ENCODE measurements at places on chromosomes 7 and 10.

DNA sequence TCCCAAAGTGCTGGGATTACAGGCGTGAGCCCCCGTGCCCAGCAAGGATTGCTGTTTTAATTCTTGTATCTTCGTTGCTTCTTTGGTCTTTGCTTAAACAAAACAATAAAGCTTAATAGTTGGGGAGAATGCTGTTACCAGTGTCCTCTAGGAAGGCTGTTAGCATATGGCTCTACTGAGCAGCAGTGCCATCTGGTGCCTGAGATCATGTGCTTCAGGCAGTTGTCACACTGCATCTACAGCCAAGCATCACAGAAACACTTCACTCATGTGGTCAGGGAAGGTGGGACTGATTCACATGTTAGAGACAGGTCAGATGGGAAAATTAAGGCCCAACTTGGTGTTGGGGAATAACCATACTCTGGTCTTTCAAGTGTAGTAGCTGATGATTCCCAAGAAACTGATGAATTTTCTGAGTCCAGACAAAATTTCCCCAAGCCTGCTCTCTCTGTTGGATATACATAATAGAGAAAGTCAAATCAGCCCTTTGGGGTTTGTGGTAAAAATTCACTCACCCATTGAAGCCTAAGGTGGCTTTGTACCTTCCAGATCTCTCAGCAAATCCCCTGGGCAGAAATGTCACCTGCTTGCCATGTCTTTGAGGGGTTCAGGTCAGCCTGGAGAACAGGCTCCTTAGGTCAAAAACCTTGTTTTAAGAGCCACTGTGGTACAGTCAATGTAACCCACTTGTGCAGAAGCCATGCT, 28.4 kb downstream of the UBE2D4 start:
- DNase-seq, result no peak

DNA sequence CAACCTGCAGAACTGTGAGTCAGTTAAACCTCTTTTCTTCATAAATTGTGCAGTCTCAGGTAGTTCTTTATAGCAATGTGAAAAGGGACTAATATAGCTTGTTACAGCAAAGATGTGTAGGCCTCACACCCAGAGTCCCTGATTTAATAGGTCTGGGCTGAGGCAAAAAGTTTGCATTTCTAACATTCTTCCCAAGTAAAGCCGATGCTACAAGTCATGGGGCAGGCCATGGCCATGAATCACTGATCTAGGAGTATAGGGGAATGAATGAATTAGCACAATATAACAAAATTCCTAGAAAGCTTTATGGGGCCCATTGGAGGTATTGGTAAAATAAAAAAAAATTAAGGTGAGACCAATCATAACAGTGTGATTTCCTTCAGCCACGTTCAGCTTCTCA, 11.5 kb upstream of the AASS start:
- DNase-seq, result no peak

- no peak for DNase-seq
These were observed 110.3 kb upstream of the GATA3 start for GRCh38 chr10:7944215-7944480.

GRCh38 chr7:139118805-139119485, 9.4 kb upstream of the ZC3HAV1 start:
- no peak for DNase-seq

GRCh38 chr10:4270116-4270515, 485.1 kb upstream of the KLF6 start:
- no peak for DNase-seq

DNA sequence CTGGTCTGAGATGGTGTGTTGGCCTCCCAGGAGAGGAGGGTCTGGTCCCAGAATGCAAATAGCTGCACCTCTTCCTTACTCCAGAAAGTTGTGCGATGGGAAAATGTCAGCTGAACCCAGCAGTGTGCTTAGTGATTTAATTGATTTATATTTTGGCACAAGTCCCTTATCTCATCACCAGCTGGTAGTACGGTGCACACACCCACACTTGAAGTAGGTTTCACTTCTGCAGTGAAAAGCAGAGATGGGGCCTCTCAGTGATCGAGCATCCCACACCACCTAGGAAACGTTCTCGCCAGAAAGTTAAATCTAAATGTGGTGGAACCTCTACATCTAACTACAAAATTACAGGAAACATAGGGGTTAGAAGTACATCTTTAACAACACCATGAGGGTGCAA, 80.4 kb downstream of the UBE3C start:
- no peak for DNase-seq

- no peak for DNase-seq
These were observed 113.0 kb upstream of the PCDH15 start for GRCh38 chr10:54914049-54914448.

GRCh38 chr7:17487343-17487742, 188.9 kb downstream of the AHR start:
- DNase-seq, result no peak

DNA sequence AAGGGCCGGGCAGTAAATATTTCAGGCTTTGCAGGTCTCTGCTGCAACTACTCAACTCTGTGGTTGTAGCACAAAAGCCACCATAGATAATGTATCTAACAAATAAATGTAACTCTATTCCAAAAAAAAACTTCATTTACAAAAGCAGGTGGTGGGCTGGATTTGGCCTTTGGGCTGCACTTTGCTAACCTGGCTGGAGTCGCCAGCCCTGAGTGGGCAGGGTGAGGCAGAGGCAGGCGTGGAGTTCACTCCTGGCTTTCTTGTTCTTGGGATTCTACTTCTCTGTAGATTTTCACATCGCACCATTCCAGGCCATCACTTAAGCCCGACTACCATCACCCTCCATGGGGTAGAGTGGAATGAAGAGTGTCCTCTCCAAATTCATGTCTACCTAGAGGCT, 367.6 kb upstream of the MGMT start:
- DNase-seq, result no peak

- no peak for DNase-seq
These were observed 80.7 kb upstream of the MAGI2 start for GRCh38 chr7:79534128-79534527.

DNA sequence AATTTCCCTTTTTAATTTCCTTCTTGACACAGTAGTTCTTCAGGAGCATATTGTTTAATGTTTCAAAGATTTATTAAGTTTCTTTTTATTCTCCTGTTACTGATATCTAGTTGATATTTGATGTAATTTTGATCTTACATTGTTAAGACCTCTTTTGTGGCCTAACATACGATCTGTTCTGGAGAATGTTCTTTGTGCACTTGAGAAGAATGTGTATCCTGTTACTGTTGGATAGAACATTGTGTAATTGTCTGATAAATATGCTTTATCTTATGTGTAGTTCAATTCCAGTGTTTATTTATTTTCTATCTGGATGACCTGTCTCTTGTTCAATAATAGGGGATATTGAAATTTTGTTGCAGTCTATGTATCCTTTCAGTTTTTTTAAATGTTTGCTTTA, 106.7 kb downstream of the ITGB1 start:
- no peak for DNase-seq

GRCh38 chr7:28132959-28133870, 47.4 kb downstream of the JAZF1 start:
- DNase-seq, result no peak

DNA sequence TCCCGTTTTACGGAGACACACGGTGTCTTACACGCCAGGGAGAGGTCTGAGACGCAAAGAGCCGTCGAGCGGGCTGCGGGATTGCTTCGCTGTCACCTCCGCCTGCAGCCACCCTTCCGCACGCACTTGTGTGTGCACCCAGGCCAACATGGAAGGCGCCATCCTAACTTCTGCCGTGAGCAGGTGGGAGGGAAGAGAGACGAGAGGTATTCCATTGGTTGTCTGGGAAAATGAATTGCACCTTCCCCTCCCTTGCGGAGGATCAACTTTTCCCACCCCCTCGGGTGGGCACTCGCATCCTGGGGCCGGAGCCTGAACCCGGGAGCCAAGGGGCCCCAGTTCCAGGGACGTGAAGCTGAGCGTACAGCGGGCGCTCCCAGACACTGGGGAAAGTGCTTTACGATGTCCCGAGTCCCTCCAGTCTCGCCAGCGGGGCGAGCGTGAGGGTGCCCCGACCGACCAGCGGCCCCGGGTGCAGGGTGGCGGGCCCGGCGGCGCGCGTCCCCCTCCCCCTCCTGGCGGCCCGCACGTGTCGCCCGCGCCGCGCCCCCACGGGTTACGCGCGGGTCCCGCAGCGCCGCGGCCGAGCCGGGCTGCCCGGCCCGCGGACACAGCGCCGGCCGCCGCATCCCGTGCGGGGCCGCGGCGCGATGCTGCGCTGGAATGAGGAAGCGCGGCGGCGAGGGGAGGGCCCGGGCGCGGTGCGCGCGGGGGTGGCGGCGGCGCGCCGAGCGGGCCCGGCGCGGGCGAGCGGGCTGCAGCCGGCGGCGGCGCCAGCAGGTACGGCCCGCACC, 984 bp upstream of the IKZF1 start:
- DNase-seq, result no peak

GRCh38 chr10:115001506-115002381, 63.7 kb downstream of the TRUB1 start:
- no peak for DNase-seq

DNA sequence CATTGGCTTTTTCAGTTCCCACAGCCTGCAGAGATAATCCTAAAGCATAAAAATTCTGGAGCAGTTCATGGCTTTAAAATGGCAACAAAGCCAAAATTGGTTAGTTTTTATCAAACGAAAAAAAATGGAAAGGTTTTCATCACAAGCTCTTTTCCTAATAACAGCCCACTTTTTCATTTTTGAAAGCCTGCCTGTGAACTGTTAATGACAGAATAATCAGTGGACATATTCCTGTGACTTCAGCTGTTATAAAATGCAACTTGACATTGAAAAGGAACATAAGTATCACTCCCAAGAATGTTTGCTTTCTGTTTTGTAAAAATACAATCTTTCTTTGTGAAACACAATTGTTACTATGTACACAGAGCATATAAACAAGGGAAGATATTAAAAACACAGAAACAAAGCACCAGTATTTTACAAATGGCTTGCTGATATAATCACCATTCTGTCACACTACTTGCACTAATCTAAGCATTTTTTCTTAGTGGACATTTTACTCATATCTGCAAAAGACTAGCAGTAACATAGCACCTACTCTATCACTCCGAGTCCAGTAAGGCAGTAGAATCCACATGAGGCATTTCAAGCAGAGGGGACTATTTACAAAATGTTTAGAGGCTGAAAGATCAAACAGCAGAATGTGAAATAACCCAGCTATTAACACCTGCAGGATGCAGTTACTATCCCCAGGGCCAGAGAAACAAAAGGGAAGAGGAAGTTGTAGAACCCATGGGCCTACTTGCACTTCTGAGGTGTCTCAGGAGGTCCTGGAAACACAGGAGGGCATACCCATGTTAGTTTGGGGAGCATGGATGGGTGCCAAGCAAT, 26.4 kb downstream of the MACC1 start:
- no peak for DNase-seq

GRCh38 chr10:78762086-78762630, 306.6 kb upstream of the ZMIZ1 start:
- no peak for DNase-seq

DNA sequence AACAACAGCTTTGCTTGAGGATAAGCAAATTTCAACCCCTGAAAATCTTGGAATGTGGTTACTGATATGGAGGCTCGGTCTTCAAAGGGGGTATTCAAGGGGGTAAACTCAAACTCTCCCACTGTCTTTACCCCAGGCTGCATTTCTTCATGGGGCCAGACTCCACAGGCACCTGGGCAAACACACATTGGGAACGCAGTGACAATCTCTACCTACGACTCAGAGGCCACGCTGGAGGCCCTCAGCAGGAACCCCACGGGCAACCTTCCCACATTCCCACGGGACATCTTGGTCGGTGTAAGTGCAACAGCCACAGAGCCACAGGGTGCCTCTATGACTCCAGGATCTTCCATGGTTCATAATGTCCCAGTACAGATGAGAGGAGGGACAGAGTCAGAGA, 2.2 kb upstream of the INSIG1 start:
- DNase-seq, result no peak

GRCh38 chr7:141513720-141514119, 37.5 kb upstream of the AGK start:
- no peak for DNase-seq

- DNase-seq, result no peak
These were observed 125.6 kb downstream of the FANK1 start for GRCh38 chr10:126021833-126022500.

- DNase-seq, result no peak
These were observed 42.4 kb downstream of the XRCC2 start for GRCh38 chr7:152633504-152633903.
